ENCODE measurements at places on chromosomes 4 and X. TPM values are rescaled to one million over a fixed set of nuclear protein-coding genes. Genes with fewer than 3 reads are reported as not detected.
A peak's percentile ranks its signal among the peaks of the same experiment; 100 is the strongest.

- no peak for DNase-seq
These were observed 298.2 kb upstream of the KLF3 start for GRCh38 chr4:38365748-38366310.

DNA sequence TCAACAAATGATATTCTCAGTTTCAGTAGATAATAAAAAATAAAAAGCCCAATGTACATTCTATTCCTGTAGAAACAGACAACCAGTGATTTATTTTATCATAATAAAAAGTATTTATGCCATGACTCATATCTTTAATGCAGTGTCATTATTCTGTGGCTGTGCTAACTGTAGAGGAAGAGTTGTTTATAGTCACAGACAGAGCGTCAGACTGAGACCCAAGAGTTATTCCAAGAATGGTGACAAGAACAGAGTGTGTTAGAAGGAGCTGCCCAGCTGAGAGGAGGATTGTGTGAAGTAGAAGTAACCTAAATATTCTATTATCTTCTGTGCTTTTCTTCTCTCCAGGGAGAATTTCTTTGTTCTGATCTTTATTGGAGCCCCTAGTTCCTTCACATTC is 210.7 kb downstream of the PPP1R2C start:
- DNase-seq = no peak

DNA sequence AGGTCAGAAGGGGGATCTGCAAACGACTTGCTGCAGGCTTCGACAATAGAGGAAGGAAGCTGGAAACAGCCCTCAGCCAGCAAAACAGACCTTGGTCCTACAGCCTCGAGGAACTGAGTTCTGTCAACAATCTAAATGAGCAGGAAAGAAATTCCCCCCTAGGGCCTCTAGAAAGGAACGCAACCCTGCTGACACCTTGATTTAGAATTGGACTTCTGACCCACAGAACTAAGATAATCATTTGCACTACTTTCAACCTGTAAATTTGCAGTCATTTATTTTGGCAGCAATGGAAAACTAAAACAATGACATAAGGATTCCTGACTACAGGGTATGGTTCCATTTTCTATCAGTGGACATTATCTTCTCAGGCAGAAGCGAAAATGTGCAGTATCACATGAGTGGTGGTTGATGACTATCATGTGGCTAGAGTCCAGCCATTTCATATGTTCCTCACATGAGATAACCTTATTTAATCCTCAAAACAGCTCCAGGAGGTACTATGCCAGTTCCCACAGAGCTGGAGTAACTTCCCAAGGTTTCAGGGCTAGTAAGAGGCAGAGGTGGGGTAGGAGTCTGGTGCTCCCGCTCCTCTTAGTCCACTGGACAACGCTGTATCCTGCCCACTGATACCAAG is 61.6 kb downstream of the SAT1 start:
- DNase-seq = no peak

GAB1 gene
- total RNA-seq = 0.96 TPM

GRCh38 chr4:86091201-86091600 is 268.7 kb downstream of the MAPK10 start:
- no peak for DNase-seq

- no peak for DNase-seq
These were observed 21.9 kb upstream of the KLHL2 start for GRCh38 chr4:165185448-165185847.

ADH1C gene
- total RNA-seq = not detected

DNA sequence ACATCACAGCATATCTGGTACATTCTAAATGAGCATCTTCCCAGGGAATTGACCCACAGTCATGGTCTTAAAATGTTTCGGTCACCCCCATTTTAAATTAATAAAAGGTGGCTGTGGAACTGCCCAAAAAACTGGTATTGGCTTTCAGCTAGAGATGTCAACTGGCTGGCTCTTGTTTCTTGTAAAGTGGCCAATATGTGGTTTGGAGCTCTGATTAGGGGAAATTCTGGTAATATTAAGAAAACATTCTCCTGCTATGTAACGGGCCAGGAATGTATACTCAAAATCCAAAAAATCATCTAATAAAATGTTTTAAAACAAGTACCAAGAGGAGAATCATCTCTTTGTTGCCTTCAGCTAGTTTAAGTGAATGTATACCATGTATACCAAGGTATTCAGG is 62.0 kb upstream of the VCX2 start:
- DNase-seq = no peak

DNA sequence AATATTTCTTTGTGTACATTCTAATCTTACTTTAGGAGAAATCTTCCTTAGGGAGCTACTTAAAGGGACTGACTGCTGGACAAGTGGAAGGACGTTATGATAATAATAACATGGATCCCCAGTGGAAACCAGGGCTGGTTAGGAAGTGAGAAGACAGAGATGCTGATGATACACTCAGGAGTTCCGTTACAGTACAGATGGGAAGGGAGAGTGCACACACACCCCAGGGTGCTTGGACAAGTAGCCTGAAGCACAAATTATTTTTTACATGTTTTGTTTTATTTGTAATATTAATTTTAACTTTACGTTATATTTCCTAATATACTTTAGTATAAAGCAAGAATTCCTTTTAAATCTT is 84.1 kb downstream of the BMPR1B start:
- DNase-seq = no peak

FSTL5 gene
- not detected for total RNA-seq

DNA sequence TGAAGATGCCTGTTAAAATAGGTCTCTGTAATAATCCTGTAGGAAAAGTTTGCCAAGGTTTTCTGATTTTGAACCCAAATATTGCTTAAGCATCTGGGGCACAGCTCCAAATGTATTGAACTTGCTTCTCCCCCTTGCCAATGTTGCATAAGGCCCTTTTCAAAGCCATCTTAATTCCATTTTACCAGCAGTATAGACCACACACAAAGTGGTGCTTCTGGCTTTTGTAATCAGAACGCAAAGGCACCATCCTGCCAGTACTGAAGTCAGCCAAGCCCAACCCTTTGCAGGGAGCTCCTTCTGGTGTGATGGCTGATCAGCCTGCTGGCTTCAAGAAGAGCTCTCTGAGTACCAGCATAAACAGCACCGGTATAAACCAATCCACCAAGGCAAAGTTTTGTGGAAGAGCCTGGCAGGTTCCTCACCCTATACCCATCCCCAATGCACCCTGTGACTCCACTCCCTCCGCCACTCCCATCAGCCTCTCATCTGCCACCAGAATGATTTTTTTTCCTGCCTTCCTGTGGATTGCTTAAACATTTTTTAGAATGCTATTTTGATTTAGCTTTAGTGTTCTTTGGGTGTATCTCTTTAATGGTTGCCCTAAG is 39.2 kb upstream of the USP9X start:
- no peak for DNase-seq

DNA sequence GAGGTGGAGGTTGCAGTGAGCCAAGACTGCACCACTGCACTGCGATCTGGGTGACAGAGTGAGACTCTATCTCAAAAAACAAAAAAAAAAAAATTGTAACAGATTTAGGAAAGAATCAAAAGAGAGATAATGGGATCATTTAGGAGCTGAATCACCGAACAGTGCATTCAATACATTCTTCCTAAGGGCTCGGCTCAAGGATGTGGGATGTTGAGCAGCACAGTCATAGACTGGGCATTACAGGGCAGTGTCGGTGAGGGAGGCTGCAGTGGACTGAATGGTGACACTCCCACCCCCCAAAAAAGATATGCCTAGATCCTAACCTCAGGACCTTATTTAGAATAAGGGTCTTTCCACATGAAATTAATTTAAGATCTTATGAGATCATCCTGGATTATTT is 70.0 kb downstream of the EVC2 start:
- DNase-seq = no peak

DNA sequence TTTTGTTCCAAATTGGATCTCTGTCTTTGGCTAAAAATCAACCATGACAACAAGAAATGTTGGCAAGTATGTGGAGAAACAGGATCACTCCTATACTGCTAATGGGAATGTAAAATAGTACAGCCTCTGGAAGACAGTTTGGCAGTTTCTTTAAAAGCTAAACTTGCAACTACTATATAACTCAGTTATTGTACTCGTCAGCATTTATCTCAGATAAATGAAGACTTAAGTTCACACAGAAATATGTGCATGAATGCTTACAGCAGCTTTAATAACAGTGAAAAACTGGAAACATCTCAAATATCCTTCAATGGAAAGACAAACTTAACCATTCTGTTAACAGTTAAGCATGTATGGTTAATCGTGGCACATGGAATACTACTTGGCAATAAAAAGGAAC is 15.4 kb upstream of the HAND2 start:
- DNase-seq = no peak

DNA sequence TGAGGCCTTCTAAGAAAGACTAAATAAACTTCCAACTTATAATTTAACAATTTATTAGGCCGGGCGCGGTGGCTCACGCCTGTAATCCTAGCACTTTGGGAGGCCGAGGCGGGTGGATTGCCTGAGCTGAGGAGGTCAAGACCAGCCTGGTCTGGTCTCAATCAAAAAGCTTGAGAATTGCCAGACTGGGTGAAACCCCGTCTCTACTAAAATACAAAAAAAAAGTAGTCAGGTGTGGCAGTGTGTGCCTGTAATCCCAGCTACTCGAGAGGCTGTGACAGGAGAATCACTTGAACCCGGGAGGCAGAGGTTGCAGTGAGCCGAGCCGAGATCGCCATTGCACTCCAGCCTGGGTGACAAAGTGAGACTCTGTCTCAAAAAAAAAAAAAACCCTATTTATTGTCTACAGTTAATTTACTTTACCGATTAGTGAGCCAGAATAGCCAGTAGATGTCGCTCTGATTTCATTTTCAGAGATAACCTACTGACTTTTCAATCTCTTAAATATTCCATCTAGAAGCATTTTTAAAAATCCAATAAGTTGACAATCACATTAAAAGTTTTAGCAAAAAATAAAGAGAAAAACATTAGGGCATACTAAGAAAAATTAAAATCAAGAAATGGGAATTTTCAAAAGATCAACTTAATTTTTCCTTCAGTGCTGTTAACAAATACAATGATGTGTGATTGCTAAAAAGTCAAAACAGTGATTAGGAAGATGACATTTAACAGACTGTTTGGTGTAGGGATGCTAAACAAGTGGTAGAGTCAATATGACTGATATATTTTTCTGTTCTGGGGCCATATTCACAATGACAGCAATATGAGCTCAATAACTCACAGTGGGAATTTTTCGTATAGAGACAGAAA is 4.3 kb upstream of the SHROOM3 start:
- no peak for DNase-seq

- DNase-seq = no peak
These were observed 48.8 kb upstream of the SMARCAD1 start for GRCh38 chr4:94158883-94159282.

GRCh38 chrX:118448273-118448783 is 47.3 kb upstream of the DOCK11 start:
- no peak for DNase-seq

- no peak for DNase-seq
These were observed 66.1 kb downstream of the DNAAF6 start for GRCh38 chrX:107272431-107272921.

DNA sequence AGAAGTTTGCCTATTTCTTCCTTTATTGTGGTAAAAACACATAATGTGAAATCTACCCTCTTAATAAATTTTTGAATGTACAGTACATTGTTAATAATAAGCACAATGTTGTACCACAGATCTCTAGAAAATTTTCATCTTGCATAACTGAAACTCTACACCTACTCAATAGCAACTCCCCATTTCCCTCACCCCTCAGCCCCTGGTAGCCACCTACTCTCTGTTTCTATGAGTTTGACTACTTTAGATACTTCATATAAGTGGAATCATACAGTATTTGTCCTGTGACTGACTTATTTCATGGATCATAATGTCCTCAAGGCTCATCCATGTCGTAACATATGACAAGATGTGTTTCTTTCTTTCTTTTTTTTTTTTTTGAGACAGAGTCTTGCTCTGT is 446.4 kb downstream of the RPA4 start:
- no peak for DNase-seq

DNA sequence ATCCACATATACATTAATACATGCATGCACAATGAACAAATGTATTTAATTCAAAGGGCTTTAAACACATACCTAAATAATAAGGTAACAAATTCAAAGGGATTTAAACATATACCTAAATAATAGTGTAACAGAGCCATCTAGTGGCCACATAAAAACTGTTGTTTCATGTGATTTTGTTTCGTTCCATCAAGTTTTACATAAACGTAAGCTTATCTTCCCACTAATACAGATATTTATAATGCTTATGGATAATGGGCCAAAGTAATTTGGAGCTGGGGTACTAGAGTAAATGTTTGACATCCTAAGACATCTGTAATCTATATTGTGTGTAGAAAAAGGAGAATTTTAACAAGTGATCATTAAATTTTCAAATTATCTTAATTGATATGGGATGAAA is 82.3 kb downstream of the PRSS12 start:
- DNase-seq = no peak

- DNase-seq = no peak
These were observed 991.4 kb upstream of the PABPC4L start for GRCh38 chr4:135192751-135193535.

DNA sequence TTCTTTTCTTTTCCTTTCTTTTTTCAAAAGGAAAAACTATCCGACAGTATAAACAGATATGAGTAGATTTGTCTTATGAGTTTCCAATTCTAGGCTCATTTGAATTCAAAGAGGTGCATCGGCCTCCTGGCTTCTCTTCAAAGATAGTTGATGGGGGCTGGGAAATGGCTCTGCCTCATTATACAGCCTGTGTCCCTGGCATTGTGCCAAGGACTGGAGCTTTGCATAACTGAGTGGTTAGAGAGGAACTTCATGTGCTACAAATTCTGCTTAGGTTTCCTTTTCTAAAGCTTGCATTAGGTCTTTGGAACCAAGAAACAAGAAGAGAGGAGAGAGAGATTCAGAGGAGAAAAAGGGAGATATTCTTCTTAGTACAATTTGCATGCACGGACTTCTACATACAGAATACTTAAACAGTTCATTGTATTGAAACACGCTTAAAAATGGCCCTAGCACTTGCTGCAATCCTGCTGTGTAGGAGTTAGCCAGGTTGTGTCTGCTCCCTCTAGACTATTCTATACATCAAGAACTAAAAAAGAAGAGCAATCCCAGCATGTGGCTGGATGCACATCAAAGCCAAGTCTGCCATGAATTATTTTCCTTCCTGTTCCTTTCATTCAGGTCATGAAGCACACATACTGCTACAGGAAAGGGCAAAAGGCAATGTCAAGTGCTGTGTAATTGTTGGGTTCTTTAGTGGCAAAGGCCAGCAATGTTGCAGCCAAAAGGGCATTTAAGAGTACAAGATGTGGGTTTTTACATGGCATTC is 70.9 kb downstream of the INTS12 start:
- DNase-seq = no peak

DNA sequence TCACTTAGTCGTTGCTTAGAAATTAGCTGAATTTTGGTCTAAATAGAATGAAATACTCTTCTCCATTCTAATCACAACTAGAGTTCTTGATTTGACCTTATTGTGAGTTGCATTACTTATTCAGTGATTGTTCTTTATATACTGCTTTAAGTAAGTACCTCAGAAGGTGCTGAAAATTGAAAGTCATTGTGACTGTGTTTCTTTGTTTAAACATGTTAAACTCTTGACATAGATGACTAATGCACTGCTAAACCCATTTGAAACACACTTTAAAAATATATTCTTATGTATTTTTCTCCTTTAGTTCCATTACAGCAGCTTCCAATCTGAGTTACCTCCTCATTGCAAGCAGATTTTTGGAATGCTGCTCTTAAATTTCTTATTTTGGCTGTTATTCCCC is 9.1 kb downstream of the TSPAN7 start:
- DNase-seq = no peak

- DNase-seq = peak; percentile 72
These were observed 23.9 kb upstream of the TMSB4X start for GRCh38 chrX:12950851-12951594.

CTAG2 gene
- total RNA-seq = not detected

GRCh38 chr4:11529625-11530201 is 101.0 kb upstream of the HS3ST1 start:
- DNase-seq = no peak

- DNase-seq = no peak
These were observed 484.0 kb downstream of the NAF1 start for GRCh38 chr4:162682651-162683050.

SPIN3 gene
- total RNA-seq = 11.5 TPM
